ENCODE measurements at places on chromosomes 16 and 17.

DNA sequence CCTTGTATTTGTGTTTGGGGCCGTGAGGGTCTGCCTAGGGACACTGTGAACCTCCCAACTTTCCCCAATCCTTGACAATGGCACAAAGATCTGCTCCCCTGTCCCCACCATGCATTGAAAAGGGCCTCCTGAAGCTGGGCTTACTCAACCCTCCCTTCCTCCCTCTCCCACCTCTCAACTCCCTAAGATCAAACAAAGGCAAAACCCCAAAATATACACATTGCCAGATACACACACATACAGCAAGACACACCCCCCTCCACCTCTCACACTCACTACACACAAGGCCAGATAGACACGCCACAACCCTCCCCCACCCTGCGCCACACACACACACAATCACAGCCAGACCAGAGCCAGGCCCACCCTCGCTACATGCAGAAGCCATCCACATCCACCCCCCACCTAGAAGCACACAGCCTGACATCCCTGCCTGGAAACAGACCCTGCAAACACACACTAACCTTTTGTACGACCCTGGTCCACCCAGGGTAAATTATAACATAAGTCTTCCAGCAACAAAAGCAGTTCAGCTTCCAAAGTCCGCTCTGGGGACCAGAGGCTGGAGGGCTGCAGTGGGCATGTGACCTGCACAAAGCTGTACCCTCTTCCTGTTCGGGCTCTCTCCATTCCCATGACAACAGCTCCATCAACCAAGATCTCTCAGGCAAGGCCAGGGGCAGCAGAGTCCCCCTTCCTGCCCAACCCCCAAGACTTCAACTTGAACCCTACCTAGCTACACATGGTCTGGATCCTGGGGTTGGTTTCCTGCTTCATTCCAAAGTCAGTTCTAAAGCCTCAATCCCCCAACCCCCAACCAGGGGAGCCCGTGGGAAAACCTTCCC, 1.9 kb downstream of the PCGF2 start:
- DNase-seq, result no peak

DNA sequence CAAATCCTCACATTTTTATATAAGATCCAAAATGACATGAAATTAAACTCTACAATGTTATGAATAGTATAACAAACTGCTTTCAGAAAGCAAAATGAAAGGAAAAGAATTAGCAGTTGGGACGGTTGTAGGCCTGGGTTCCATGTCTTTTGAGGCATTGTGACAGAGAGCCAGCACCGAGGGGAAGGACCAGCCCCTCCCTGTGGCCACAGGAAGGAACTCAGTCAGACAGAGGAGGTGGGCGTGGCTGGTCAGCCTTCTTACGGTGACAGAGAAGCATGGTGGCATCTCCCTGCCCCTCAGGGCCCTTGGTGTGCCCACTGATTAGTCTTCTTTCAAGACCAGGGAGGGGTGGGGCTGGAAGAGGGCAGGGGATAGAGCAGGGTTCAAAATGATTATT, 5.7 kb downstream of the ZNF319 start:
- peak; percentile 68 for DNase-seq

DNA sequence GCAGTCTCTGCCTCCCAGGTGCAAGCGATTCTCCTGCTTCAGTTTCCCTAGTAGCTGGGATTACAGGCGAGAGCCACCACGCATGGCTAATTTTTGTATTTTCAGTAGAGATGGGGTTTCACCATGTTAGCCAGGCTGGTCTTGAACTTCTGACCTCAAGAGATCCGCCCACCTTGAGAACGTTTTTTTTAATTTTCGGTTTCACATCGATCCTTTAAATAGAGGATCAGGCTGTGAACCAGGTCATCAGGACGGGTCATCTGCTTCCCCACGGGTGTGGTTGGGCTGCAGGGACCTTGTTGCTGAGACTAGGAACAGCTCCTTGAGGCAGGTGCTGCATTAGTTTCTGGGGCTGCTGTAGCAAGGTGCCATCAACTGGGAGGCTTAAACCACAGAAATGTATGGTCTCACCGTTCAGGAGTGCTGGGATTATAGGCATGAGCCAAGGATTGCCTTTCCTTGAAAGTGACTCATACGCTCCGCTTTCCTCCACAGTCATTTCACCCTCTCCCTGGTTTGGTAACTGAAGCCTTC, 7.9 kb upstream of the NAGPA start:
- no peak for DNase-seq

DNA sequence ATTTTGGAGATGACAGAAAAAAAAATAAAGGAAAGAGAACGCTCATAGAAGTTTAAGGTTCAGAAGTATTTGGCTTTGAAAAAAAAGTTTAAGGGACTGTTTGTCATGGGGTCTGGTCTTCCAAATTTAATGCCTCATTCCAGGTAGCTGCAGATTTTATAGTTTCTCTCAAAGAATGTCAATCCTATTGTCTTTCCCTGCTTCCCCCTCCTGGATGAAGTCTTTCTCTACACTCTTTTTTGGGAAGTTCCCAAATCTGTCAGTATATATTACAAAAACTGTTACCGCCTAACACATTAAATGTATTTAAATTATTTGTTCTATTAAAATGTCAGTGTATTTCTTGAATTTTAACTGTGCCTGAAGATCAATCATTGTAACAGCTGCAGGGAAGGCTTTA, 457.5 kb downstream of the MAF start:
- no peak for DNase-seq

GRCh38 chr17:1555651-1556471, 6.7 kb downstream of the PITPNA start:
- DNase-seq, result no peak

DNA sequence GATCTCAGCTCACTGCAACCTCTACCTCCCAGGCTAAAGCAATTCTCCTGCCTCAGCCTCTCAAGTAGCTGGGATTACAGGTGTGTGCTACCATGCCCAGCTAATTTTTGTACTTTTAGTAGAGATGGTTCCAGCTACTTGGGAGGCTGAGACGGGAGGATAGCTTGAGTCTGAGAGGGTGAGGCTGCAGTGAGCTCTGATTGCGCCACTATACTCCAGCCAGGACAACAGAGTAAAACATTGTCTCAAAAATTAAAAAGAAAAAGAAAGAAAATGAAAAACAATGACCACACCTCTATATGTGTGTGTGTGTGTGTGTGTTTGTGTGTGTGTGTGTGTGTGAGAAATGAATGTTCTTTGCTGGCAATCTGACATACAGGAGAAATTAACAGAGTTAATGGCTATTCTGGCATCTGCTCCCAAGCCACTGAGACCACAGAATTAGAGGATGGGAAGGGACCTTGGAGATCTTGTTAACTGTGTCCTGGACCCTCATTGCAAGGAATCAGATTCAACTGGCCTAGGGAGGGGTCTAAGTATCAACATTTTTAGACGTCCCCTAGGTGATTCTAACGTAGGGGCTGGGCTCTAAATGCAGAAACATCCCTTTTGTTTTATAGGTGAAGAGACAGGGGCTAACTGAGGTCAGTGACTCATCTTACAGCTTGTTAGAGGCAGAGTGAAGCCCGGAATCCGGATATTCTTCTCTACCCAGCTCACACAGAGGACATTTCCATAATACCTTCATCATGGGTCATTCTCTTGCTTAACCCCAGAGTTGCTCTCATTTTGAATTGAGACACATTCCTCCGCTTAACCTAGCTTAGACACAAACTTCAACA, 16.4 kb upstream of the MARCHF10 start:
- DNase-seq, result no peak

DNA sequence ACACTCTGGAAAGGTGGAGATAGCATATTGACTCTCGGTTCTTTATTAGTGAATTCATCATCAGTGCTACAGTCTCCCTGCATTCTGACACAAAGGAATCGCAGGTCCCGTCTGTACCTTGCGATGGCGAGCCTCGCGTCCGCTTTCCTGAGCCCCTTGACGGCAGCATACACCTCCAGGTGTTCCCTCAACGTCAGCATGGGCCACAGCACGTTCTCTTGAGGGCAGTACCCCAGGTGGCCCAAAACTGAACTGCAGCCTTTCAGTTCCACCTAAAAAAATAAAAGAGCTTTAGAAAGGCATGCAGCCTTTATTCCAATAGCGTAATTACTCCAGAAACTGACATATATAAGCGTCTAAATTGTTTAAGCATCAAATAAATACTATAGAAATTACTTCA, 24.2 kb upstream of the ABCA9 start:
- no peak for DNase-seq

- no peak for DNase-seq
These were observed 23.9 kb upstream of the FASN start for GRCh38 chr17:82121660-82122629.

GRCh38 chr17:8649157-8650118, 18.9 kb upstream of the MYH10 start:
- DNase-seq, result no peak

GRCh38 chr16:65743558-65743957, 621.7 kb upstream of the CDH11 start:
- DNase-seq, result no peak

GRCh38 chr17:82230609-82231311, 1.9 kb downstream of the SLC16A3 start:
- peak; percentile 79 for DNase-seq

GRCh38 chr16:67296420-67296819, 17.1 kb downstream of the PLEKHG4 start:
- DNase-seq, result no peak

- DNase-seq, result no peak
These were observed 22.0 kb upstream of the CHMP6 start for GRCh38 chr17:80969674-80970043.

- no peak for DNase-seq
These were observed 9.5 kb upstream of the PDXDC1 start for GRCh38 chr16:14965328-14965727.

DNA sequence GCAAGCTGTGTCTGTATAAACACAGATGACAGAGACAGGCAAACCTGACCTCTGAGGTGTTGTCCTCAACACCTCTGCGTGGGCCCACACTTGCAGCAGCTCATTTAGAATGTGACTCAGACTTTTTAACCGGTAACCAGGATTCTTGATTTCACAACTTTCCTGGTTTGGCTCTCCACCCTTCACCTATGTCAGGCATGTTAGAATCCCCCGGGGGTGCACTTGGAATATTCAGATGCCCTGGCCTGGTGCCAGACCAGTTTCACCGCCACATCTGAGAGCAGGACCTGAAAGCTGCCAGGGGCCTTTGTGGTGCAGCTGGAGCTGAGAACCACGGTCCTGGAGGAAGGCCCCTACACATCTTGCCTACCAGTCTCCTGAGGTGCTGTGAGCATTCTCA, 4.8 kb downstream of the DHODH start:
- no peak for DNase-seq

GRCh38 chr16:86635176-86635876, 57.0 kb downstream of the FOXL1 start:
- DNase-seq, result no peak

DNA sequence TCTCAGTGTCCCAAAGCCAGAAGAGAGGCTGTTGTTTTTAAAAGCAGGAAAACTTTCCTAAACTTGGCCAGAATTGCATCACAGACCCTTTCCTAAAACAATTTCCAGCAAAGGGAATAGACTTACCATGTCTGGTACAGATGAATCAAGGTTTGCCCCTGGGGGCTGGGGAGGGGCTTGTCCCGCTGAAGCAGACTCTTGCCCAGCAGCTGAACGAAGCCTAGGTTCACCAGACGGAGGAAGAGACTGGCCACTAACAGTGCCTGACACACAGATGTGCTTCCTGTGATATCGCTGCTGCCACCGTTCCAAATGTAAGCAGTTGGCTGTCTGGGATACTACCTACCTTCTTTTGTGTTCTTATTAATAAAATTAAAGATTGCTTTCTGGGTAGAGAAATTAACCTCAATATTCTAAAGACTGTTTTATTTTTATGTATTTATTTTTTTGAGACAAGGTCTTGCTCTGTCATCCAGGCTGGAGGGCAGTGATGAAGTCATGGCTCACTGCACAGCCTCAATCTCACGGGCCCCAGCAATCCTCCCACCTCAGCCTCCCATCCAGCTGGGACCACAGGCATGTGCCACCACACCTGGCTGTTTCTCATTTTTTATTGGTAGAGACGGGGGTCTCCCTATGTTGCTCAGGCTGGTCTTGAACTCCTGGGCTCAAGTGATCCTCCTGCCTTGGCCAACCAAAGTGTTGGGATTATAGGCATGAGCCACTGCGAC, 13.5 kb downstream of the PRCD start:
- DNase-seq, result no peak

DNA sequence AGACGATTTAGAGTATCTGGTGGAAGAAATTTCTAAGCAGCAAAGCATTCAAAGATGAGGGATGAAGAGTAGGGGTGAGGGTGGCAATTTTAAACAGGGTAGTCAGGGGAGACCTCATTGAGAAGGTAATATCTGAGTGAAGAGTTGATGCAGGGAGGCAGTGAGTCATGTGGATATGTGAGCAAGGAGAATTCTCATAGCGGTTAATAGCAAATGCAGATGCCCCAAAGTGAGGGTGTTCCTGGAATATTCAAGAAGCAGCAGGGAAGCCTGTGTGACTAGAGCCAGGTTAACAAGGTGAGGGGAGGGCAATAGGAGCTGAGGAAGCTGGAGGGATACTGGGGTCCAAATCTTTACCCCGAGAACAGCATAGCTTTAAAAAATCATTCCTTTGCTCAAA, 114.3 kb downstream of the SPACA3 start:
- DNase-seq, result no peak

DNA sequence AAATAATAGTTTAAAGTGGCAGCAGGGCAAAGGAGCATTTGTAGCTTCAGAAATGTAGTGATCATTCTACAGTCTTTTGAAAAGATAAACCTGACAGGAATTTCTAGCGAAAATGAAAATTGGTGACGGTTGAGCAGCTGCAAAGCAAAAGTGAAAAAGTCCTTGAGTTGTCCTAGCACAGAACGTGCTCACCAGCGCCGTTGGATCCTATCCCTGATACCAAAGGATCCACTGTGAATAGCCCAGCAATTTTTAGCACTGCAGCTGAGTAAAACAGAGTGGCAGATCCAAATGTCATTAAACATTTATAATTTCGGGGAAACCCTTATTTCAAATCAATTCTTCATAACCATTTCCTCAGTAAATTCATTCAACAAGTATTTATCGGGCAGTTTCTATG, 453.8 kb upstream of the HSBP1 start:
- DNase-seq, result no peak

DNA sequence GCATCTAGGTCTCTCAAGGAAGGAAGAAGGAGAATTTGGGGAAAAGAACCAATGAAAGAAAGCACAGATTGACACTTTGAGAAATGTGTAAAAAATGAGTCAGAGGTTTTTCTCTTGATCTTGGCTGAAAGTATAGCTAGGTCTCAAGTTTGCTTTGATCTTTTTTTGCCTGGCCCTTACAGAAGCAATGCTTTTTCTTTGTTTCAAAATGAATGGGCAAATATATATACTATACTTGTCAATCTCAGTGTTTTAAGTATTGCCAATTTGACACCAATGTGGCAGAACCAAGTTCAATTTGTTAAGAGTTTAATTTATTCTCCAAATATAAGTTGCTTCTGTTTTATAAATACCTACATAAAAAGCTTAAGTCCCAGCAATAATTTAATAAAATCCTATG, 119.6 kb downstream of the PPM1E start:
- DNase-seq, result no peak

DNA sequence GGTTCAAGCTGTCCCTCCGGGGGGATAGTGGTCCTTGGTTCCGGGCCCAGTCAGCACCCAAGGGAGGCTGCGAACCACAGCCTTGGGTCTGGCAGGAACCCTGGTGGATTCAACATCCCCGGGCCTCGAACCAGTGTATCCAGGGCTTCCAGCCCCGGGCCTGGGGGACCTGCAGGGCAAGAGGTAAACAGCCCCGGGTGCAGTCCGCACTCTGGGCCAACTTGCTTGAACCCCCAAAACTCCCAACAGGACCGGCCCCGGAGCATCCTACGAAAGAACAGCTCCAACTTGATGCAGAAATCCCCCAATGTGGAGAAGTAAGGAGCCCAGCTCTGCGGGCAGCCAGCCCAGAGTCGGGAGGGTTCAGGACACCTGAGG, 1.5 kb upstream of the NEURL4 start:
- no peak for DNase-seq

GRCh38 chr17:9768381-9768934, 22.9 kb downstream of the DHRS7C start:
- DNase-seq, result no peak

Data from activated naive CD4-positive, alpha-beta T cell treated with anti-CD3 and anti-CD28 coated beads, Interleukin-2, amount 10 ng/mL, durations not matched to agents 7 days and 5 days (primary cell).